ENCODE measurements at places on chromosomes 7 and 10. TPM values are rescaled to one million over a fixed set of nuclear protein-coding genes. Genes with fewer than 3 reads are reported as not detected.

GRID2IP gene
- 1.8 TPM for total RNA-seq

GRCh38 chr7:29185613-29186012 is 9.0 kb upstream of the CHN2 start:
- H3K27me3 ChIP-seq: no peaks in the 10 kb centered on the region
- no peak for DNase-seq
- H3K27ac ChIP-seq: no peak overlapping the region
- no peak overlapping the region for H3K4me3 ChIP-seq
- H3K4me1 ChIP-seq: no peaks in the 10 kb centered on the region
- no peaks in the 10 kb centered on the region for H3K36me3 ChIP-seq

COBL gene
- total RNA-seq: 0.22 TPM

ETV1 gene
- total RNA-seq: 58.1 TPM

BZW2 gene
- total RNA-seq: 37.3 TPM
